ENCODE measurements at places on chromosomes 1 and 21.
A peak's percentile ranks its signal among the peaks of the same experiment; 100 is the strongest.

DNA sequence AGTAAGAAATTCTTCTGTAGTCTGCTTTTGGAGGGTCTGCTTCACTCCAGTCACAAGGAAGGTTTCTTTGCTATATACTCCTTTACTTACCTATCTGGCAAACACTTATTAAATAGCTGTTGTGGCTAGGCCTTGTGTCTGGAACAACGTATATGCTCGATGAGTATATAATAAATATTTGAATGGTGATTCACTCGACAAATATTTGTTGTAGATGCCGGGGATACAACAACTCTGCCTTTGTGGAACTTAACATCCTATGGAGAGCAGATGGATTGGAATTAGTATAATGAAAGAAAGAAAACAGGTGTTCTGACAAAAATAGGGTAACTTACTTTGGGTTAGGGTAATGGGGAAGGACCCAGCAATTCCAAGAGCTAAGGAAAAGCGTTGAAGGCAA lies 31.1 kb downstream of the KPNA6 start:
- DNase-seq, result peak; percentile 57

DNA sequence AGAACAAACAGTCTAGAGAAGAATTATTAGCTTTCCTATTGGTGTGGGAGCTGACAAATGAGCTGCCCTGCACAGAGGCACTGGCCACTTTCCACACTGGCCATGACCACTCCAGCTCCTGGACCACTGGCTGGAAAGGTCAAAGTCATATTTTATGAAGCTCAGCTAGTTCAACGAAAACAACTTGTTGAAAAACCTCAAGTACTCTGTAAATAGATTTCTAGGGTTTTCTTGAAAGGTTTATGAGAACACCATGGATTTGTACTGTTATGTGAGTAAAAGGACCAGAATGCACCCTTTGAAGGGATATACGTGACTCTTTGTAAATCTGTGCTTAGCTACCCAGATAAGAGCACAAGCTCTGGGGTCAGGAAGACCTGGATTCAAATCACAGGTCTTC lies 54.5 kb upstream of the FGGY start:
- no peak for DNase-seq

- DNase-seq, result no peak
Measured at GRCh38 chr1:245717611-245718010, 562.8 kb downstream of the KIF26B start.

- no peak for DNase-seq
Measured at GRCh38 chr1:94072840-94073522, 48.0 kb downstream of the ABCA4 start.

DNA sequence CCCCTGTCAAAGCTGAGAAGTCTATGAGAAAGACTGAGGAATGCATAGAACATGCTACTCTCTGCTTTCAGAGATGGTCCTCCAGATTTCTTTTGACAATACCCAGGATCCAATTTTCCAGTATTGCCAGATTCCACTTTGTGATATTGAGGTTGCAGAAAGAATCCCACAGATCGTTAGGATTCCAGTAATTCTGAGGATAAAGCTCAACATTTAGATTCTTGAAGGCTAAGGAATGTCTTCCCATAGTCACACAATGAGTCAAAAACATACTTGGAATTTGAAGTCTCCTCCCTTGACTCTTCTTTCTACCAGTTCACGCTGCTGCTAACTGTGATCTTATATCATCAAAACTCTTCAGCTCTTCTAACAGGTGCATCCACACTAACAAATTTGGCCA lies 57.1 kb downstream of the TNFSF18 start:
- peak; percentile 97 for DNase-seq

- DNase-seq, result no peak
Measured at GRCh38 chr1:17599291-17599953, 59.9 kb downstream of the ARHGEF10L start.

- DNase-seq, result peak; percentile 92
Measured at GRCh38 chr1:70319750-70320149, 34.8 kb downstream of the ANKRD13C start.

GRCh38 chr1:233597489-233597901 lies 16.4 kb upstream of the KCNK1 start:
- DNase-seq, result peak; percentile 14

DNA sequence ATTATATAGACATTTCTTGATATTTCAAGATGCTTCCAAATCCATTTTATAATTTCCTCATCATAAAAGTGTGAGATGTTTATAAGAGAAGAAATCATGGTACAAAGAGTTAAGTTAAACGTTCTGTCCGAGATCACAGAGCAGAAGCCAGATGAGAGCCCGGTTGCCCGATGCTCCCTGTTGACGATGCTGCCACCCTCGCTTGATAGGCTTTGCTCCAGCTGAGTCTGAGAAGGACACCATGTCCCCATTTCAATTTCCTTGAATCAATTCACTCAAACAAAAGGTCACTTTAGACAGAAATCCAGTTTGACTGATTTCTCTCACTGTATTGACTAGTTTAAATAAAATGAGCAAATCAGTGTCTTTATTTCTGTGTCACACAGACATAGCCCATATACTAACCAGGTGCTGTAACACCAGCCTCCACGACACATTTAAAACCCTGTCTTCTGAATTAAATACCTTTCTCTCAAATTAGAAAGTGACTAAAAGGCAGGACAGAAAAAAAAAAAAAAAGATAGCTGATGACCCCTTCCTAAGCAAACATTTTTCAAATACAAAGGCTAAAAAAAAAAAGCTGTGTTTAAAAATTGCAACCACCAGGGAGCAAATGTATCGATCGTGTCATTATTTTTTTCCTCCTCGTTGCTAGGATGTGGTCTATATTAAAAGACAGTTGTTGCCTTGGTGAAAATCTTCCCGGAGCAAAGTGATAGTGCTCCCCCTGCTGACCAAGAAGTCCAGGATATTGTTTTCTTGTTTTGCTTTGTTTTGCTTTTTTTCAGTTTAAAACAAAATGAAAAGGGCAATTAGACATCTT lies 35.2 kb downstream of the DNASE2B start:
- peak; percentile 74 for DNase-seq

- DNase-seq, result no peak
Measured at GRCh38 chr21:35818597-35818996, 241.7 kb downstream of the SETD4 start.

DNA sequence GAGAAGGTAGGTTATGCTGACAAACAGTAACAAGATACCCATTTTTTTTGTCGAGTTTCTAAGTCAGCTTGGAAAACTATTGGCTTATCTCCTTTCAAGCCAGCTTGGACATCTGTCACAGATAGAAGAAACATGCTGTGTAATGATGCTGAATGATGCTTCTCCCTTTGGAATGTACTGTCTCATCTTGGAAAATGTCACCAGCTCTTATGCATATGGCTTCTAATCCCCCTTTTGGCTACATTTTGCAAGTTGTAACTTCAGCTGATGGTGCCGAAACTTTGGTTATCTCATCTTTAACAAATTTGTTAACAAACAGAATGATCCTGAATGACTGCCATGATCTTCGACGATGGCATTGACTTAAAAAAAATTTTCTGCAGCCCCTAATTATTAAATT lies 68.8 kb upstream of the ST6GALNAC3 start:
- DNase-seq, result no peak

DNA sequence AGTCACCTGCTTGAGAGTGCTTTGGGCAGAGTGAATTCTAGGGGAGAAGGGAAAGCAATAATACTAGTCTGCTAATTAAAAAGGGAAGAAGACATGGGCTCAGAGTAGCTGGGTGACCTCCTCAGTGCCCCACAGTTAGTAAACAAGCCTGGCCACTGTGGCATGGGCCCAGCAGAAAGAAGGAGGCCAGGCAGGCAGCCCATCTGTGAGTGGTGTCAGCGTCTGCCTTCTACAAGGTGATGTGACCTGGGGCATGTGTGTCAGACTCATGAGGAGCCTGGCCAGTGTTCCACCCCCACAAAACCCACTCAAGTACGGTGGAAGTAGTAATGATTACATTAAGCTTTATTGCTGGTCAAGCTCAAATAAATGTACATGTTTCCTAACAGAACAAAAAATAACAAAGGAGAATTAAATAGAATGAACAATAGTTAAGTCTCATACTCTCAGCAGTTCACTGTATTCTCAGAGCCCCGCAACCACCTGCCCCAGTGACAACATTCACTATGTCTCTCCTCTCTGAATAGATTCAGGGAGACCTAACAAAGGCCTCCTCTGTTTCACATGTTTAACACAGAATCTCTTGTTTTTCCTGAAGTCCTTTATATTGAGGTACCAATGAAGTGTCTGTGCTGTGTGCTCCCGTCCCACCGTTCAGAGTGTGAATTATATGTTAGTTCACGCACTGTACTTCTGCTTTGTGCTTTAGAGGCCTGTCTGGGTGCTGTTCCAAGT lies 32.5 kb downstream of the SLC22A15 start:
- no peak for DNase-seq

GRCh38 chr1:186187601-186188000 lies 187.5 kb downstream of the TPR start:
- no peak for DNase-seq

- no peak for DNase-seq
Measured at GRCh38 chr1:153245466-153245865, 14.0 kb upstream of the LORICRIN start.

DNA sequence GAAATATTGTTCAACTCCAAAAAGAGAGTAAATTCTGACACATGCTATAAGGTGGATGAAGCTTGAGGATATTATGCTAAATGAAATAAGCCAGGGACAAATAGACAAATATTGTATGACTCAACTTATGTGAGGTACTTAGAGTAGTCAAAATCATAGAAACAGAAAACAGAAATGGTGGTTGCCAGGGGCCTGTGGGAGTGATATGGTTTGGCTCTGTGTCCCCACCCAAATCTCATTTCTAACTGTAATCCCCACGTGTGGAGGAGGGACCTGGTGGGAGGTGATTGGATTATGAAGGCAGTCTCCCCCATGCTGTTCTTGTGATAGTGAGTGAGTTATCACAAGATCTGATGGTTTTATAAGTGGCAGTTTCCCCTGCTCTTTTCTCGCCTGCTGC lies 24.7 kb upstream of the DISP1 start:
- no peak for DNase-seq

- DNase-seq, result no peak
Measured at GRCh38 chr1:197825541-197825940, 50.3 kb upstream of the DENND1B start.

DNA sequence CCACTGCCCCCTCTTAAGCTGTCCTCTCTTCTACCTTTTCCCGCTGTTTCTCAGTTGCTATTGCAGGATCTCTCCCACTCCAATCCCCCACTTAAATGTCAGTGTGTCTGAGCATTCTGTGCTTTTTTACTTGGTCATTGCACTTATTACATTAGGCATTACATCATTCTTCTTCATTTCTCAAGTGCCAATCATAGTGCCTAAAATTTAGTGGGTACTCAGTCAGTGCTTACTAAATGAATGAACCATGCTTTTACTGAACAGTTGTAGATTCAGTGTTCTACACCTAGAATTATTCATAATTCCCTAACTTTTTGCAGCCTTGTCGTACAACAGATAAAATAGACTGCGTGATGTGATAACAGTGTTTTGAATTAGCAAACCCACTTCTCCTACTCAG lies 19.4 kb downstream of the ARMH1 start:
- DNase-seq, result no peak

- no peak for DNase-seq
Measured at GRCh38 chr21:43012596-43012995, 38.2 kb downstream of the PKNOX1 start.

DNA sequence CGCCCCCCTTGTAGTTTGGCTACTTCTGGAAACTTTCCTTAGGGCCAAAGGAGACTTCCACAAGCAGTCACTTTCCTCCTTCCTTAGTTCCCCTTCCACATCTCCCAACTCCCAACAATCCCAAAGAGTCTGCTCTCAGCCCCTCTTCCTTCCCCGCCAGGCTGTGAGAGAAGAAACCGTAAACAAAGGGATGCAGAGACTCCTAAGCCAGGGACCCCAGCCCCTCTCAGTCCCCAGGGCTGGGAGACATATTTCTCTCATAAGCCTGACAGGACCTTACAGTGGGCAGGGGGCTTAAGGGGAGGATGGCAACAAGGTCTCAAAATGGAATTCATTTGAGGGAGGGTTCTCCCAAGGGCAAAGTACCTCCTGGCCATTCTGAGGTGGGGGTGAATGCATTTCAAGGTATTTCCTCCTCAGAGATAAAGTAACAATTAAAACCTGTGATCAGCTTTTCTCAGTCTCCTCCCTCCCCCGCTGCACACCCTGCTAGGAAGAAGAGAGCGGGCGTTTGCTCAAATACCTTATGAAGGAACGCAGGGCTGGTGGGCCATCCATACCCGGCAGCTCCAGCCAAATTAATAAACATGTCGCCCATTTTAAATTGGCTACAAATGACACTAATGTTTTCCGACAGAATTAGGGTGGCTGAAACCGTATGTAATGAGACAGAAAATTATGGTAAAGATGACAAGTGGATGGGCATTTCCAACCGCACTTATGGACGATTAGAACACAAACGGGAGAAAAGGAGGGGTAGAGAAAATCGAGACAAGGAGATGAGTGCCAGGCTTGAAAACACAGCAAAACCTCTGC lies 4.0 kb downstream of the BARHL2 start:
- DNase-seq, result no peak

GRCh38 chr1:17140279-17140678 lies 21.0 kb upstream of the PADI2 start:
- no peak for DNase-seq

DNA sequence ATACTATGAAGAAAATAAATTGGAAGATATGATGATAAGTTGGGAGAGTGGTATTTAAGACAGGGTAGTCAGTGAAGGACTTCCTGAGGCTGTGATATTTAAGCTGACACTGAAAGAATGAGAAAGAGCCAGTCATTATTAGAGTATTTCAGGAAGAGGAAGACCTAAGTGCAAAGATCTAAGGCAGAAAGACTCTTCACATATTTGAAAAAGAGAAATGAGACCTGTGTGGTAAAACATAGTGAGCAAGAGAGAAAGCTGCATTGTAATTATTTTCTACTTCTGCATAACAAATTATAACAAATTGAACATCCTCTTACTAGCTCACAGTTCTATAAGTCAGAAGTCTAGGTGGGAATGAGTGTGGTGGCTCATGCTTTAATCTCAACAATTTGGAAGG lies 34.6 kb upstream of the DOCK7 start:
- no peak for DNase-seq

DNA sequence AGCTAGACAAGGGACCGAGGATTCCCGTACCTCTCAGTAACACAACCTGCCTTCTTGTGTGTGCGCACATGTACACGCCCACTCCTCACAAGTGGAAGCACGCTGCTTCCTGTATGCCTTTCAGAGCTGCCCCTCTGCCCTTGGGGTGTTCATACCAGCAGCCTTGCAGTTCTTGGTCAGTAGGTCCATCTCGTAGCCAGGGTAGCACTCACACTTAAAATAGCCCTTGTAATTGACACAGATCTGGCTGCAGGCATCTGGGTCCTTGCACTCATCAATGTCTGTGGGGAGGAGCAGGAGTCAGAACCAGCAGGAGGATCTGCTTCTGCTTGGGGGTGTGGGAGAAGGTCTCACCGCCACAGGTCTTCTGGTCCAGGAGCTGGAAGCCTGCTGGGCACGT lies 32.6 kb upstream of the MAGOH start:
- DNase-seq, result no peak

GRCh38 chr21:17803536-17803935 lies 15.6 kb downstream of the C21orf91 start:
- no peak for DNase-seq

GRCh38 chr1:153366261-153366660 lies 8.6 kb downstream of the S100A9 start:
- no peak for DNase-seq

All from EH (cell line).